HS-5 (cell line): ENCODE measurements at places on chromosomes 7 and 10.

GRCh38 chr7:86130268-86130667 lies 513.4 kb upstream of the GRM3 start:
- no peak for DNase-seq

GRCh38 chr10:48932831-48933664 lies 6.6 kb downstream of the LRRC18 start:
- DNase-seq: no peak

DNA sequence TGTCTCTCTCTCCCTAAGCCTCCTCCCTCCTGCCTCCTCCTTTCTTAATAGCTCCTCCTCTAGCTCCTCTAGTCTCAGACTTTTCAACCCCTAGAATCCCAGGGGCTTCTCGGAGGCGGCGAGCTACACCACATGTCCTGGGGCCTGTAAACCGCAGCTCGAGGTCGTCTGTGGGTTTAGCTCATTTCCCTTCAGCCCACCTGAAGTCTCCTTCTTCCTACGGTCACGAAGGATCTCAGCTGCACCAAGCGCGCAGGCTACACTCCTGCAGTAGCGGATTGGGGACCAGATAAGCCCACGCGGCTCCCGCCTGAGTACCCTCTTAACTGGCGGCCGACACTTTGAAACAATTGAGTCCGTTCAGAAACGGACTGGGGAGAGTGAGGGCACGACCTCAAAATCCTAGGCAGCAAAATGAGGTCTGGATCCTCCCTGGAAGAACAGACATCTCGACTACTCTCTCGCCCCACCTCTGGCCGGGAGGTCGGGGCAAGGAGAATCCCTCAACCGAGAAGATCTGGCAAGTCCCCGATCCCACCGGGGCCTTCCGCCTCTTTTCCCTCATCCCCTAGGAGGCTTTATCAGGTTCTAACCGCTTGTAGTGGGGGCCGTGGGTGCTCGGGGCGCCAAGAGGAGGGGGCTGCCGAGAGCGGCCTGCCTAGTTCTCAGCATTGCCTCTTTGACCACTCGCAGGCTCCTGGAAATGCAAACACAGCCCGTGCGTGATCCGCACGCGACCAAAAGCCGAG lies 1.3 kb upstream of the SORCS3 start:
- no peak for DNase-seq

DNA sequence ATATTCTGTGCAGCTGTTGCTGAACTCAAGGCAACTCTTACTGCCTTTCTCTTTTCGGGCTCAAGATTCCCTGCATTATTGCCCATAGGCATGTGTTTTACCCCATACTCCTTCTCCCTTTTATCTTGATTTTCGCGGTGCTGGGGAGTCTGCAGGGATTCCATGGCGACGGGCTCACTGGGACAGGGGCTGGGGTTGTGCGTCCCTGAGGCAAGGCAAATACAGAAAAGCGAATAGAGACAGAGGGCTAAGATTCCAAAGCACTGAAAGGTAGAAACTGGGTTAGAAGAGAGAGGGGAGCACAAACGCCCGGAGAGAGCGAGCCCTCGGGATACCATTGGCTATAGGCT lies 519 bp upstream of the RPP38 start:
- no peak for DNase-seq

DNA sequence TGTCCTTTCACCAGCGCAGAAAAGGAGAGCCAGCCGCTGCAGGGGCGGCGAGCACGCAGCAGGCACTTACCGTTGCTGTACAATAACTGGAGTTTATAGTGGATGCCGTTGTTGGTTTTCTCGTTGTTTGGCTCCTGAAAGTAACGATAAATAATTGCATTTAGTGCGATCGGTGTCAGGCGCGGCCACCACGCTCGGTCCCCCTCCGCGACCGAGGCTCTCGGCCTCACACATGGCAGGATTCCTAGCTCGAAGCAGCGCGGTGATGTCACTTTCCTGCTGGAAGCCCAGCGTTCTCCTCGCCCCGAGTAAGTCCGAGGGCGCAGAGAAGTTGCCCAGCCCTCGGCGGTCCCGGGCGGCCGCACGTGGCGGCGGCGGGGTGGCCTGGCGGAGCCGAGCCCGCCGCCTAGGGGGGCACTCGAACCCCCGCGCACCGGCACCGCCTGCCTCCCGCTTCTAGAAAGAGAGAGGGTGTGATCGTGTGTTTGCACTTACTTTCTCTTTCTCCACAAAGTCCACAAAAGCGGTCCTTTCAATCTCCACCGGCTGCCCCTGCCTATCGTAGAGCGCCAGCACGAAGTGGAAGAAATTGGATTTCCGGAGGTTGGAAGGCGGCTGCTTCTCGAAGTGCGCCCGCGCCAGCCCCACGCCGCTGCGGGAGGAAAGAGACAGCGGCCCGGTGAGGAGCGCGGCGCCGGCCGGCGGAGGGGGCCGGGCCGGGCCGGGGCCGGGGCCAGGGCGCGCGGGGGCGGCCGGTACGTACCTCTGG lies 1.0 kb downstream of the EBF3 start:
- DNase-seq: no peak

DNA sequence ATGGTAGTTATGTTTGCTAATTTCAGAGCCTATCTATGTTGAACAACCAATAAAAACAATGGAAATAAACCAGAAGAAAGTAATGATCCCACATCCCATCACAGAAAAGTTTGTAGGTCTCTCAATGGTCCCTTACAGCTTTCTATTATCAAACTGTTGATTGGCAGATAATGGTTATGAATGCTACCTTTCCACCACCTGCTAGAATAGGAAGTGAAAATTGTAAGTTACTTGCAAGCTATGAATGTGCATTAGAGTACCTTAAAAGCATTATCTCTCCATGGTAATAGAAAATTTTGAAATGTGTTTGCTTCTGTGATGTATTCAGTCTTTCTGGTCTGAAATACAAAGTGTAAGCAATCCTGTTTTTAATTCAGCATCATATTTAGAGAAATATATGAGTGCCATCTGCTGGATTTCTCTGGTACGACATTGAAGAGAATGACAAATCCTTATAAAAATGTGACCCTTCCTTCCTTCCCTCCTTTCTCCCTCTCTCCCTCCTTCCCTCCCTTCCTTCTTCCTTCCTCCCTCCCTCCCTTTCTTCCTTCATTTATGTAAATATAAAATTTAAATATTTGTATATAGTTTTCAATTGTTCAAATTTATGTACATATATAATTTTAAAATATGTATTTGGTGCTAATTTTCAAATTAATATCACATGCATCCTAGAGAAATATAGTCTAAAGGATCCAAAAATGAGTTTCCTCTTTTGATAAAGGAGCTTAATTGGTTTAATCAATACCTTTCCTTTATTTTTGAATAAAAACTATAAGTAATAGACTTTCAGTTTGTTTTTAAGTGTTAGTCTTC lies 41.4 kb upstream of the PNLIPRP3 start:
- DNase-seq: peak; percentile 20

DNA sequence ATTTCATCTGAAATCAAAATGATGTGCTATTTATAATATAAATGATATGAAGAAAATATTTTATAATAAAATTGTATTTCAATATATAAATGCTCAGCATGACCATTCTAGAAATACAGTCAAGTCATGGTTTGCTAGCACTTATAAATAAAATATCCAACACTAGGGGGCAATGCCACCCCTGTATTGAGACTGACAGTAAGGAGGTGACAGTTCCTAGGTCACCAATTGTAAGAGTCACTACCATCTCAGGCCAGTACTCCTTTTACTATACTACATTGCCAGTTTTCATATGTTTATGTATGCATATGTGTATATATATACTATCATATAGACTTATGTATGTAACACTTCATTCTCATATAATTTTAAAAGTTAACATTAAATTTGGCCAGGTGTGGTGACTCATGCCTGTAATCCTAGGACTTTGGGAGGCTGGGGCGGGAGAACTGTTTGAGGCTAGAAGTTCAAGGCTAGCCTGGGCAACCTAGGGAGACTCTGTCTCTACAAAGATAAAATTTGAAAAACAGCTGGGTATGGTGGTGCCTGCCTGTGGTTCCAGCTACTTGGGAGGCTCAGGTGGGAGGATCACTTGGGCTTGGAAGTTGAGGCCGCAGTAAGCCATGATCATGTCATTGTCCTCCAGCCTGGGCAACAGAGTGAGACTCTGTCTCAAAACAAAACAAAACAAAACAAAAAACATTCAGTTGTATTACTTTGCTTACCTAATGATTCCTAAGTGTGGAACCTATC lies 2.4 kb upstream of the CNOT4 start:
- DNase-seq: no peak

- DNase-seq: no peak
Measured at GRCh38 chr7:47419471-47419870, 162.4 kb downstream of the TNS3 start.

DNA sequence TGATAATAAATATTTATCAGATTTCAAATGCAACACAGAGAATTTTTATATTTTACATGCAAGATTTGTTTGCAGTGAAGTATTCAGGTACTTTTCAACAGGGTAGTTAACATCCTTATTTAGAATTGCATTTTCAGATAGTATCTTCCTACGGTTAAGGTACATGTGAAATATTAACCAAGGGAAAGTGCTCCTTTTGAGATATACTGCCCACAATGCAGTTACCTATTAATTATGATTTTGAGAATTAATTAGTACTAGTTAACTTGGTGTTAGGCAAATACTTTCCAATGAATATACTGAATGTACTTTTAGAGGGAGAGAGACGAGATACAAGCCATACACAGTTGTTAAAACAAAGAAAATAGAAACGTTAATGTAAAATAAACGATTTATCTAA lies 206.2 kb upstream of the YAE1 start:
- DNase-seq: no peak

GRCh38 chr10:131174211-131174565 lies 137.3 kb downstream of the TCERG1L start:
- DNase-seq: no peak

- DNase-seq: no peak
Measured at GRCh38 chr10:19623321-19623720, 192.9 kb upstream of the PLXDC2 start.

GRCh38 chr10:133445751-133446708 lies 7.7 kb upstream of the SCART1 start:
- no peak for DNase-seq

DNA sequence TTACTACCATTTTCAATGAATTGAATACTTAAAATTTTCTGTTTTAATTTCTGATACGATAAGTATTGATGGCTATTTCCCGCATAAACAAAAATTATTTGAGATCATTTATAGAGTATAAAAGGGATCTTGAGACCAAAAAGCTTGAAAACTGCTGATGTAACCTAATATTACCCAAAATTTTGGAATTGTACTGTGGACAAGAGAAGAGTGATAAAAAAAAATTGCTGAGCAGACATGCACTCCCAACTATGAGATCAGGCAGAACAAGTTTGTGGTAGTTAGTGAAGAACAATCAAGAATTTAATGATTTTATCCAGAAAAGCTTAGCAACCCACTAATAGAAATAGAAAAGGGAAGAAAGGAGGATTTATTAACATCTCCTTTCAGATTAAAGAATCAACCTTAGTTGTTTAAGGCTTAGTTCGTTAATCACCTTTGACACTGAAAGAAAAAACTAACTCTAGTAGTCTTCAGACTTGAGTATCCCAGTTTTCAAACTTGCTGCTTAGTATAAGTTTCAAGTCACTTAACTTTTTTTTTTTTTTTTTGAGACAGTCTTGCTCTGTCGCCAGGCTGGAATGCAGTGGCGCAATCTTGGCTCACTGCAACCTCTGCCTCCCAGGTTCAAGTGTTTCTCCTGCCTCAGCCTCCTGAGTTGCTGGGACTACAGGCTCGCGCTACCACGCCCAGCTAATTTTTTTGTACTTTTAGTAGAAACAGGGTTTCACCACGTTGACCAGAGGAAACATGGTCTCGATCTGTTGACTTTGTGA lies 50.6 kb upstream of the ZC3HAV1 start:
- no peak for DNase-seq

DNA sequence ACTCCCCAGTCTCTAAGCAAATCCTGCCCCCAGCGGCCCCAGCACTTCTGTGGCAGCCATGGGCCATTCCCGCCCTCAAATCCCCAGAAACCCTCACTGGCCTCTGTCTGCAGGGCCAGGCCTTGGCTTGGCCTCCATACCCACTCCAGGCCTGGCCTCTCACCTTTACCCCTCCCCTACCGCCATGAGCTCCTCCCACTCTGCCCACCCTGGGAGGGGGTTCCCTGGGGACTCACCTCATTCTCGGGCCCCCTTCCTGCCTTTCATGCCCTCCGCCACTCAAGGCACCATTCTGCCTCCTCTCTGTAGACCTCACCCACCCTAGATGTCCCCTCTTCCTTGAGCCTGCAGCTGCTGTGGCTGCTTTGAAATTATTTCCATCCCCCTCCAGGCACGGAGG lies 41.0 kb downstream of the PRF1 start:
- DNase-seq: no peak

- DNase-seq: no peak
Measured at GRCh38 chr7:3787717-3788264, 486.7 kb downstream of the SDK1 start.

DNA sequence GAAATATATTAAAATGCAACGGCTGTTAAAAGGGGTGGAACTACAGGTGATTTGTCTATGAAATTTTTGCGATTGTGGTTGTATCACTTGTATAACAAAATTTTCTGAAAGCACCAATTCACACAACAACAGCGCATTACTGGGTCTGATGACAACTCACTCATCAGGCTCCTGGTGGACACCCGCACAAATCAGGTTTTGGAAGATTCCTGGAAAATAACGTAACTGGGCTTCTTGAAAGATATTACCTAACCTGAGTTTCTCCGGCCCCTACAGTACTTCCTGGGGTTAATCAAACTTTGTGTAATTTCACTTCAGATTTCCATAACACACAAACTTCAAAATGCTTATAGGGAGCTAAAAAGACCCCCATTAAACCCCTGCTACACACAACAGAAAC lies 7.6 kb downstream of the SNX8 start:
- no peak for DNase-seq

GRCh38 chr10:79904671-79905321 lies 44.1 kb downstream of the SFTPD start:
- peak; percentile 20 for DNase-seq

DNA sequence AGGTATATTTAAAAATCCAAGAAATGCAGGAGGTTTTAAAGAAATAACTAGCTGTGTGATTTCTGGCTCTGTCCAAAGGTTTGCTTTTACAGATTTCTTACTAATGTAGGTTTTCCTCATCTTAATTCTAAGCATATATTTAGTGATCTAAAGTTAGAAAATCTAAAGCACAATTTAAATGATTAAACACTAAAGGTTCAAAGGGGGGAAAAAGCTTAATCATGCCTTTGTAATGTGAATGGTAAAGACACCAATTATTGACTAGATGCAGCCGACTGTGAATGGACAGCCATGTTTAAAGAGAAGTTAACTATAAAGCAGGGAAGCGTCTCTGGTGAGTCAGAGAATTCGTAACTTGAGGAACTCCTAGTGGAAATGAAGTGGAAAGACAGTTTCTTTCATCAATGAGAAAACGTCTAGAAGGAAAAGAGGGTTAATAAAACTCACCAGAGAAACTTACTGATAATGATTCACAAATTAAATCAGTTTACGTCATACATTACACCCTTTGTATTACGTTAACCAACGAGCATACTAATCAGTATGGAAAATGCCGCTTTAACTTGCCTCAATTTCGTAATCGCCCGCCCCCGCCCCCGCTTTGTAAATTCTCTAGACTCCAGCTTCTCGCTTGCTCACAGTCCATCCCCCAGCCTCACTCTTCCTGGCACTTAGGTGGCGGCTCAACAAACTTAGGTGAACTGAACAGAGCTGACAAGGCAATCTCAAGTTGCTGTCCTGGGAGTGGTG lies 1.1 kb upstream of the HBP1 start:
- DNase-seq: no peak

- no peak for DNase-seq
Measured at GRCh38 chr10:33612551-33612950, 278.1 kb upstream of the NRP1 start.
